Trophoblast cell (in vitro differentiated cells and primary cell): ENCODE measurements at places on chromosomes 13 and 19.
A peak's percentile ranks its signal among the peaks of the same experiment; 100 is the strongest.

DNA sequence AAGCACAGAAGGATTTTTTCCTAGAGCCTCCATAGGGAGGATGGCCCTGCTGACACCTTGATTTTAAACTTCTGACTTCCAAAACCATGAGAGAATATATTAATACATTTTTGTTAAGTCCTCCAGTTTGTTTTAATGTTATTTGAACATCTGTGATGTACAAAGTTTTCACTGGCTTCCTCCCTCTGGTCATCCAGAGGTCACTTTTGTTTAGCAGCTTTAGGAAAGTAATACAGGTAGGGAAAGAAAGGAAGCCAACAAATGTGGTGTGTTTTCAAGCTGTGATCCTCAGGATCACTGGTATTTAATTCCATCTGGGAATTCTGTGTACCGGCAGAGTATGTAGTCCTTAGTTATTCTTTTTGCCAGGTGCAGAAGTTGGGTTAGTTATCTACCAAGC is 488.8 kb upstream of the ATXN8OS start:
- DNase-seq, result no peak

DNA sequence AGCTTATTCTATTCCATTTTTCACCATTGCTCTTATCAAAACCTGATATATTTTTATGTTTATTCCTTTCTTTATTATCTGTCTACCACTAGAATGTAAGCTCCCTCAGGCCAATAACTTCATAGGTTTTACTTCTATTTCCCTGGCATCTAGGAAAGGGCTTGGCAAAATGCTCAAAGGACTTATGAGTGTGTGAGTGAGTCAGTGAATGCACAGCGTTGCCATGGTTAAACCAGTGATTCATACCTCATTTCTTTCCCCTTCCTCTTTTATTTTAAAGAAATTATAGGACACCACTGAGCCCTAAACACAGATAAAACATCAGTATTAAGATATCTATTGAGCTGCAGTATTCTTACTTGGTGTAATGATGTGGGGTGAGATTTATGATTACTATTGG is 162.1 kb downstream of the GPC6 start:
- no peak for DNase-seq

GRCh38 chr19:49681830-49682229 is 4.8 kb downstream of the PRMT1 start:
- DNase-seq, result no peak

DNA sequence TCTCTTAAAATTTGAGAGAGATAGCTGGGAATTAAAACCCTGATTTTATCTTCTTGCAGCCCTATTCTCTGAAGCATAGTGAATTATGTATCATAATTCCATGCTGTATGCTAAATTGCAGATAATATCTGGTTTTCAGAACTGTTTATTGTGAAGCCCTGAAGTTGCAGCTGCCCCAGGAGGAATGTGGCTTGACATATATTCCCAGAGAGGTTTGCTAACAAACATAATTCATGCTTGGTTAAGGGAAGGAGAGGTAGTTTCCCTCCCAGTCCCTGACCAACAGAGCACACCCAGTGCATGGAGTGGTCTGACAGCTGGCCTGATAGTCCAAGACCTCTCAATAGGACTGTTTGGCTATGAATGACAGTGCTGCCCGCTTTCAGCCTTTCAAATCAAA is 500.6 kb upstream of the MIR17HG start:
- DNase-seq, result no peak

GRCh38 chr19:55082020-55082851 is 6.6 kb downstream of the EPS8L1 start:
- DNase-seq, result no peak

DNA sequence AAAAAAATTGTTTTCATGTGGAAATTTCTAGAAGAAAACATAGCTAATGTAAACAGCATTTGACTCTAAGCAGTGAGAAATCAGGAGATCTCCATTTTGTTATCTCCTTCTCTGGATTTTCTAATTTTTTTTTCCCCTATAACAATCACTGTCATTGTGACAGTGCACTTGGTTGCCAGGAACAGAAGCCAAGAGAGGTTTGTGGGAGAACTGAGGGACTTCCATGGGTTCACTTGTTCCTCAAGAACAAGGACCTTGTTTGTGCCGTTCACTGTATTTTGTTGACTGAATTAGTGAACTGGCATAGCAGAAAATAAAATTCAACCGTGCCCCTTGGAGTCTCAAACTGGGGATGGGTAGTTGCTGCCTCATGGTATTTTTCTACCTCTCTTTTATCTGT is 17.1 kb downstream of the SHISA7 start:
- DNase-seq, result no peak

GRCh38 chr13:73339086-73339485 is 280.3 kb downstream of the KLF5 start:
- DNase-seq, result peak; percentile 52

GRCh38 chr19:3658004-3658869 is 31.6 kb upstream of the CACTIN start:
- DNase-seq, result no peak

GRCh38 chr19:43569657-43570056 is 5.7 kb downstream of the XRCC1 start:
- DNase-seq, result no peak

- no peak for DNase-seq
Measured at GRCh38 chr19:14514215-14514863, 3.9 kb downstream of the DNAJB1 start.

- peak; percentile 25 for DNase-seq
Measured at GRCh38 chr19:3178973-3179738, 587 bp downstream of the S1PR4 start.

GRCh38 chr13:99381766-99382165 is 74.6 kb upstream of the GPR183 start:
- DNase-seq, result no peak

- no peak for DNase-seq
Measured at GRCh38 chr13:112617754-112618375, 29.9 kb upstream of the TUBGCP3 start.

- DNase-seq, result no peak
Measured at GRCh38 chr13:98299235-98299965, 122.3 kb upstream of the RNF113B start.

GRCh38 chr19:35222373-35223015 is 6.0 kb downstream of the FAM187B start:
- no peak for DNase-seq

DNA sequence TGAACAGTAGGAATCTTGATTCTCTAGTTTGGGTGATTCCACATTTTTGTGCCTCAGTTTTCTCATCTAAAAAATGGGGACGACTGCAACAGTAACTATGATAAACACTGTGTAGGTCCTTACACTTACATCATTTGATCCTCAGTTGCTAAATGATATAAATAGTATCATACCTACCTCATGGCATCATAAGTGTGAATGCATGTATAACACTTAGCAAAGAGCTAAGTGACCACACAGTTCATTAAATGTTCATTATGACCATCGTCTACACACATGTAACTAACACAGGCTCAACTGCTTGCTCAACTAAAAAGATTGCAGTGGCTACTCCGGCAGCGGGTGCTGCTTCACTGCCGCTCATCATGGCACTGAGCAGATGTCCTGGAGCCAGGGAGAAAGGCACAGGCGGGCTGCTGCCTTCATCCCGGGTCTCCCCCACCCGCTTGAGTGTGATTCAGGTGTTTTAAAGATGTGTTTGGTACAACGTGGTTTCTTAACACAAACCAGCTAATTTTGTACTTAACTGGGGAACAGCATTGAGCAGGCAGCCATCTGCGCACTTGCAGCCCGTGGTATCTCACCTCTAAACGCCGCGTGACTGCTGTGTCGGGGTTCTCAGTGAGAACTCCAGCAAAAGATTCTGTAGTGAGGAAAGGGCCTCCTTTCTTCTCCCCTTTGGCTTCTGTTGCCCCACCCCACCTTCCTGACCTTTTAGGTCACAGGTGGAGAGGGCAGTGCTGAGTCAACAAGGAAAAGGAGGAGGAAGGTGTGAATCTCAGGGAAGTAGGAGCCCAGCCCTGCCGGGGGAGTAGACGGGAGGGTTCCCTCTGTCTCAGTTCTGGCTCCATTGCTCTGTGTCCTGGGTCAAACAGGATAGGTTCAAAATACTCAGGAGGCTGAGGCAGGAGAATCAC is 11.7 kb upstream of the ACTN4 start:
- no peak for DNase-seq

DNA sequence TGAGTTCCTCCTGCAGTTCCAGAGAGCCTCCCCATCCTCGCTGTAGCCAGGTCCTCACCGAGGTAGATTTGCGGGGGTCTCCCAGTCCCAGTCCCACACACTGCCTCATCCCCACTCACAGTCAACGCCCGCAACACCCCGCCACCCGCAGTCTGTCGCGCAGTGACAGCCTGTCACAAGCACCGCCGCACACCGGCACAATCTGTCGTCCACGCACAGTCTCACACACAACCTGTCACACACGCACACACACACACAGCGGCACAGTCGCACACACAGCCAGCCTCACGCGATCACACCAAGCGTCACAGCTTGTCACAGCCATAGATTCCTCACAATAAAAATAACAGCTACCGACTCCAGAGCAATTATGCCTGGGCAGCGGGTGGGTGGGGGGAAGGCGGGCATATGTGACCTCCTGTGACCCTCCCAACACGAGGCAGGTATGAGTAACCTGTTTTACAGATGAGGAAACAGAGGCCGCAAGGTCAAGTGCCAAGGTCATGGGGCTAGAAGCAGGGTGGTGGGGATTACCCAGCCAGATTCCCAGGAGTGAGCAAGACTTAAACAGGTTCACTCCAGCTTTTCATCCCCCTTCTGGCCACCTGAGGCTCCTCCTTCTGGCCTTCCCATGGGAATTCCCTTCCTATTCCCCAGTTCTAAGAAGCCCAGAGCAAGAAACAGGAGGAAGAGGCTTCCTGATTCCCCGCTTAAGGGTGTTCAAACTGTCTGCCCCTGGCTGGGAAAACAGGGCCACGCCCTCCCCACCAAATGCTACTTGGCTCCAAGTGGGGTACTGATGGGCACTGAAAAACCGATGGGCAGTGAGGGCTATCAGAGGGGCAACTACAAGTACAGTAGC is 13.9 kb downstream of the NFIX start:
- no peak for DNase-seq

DNA sequence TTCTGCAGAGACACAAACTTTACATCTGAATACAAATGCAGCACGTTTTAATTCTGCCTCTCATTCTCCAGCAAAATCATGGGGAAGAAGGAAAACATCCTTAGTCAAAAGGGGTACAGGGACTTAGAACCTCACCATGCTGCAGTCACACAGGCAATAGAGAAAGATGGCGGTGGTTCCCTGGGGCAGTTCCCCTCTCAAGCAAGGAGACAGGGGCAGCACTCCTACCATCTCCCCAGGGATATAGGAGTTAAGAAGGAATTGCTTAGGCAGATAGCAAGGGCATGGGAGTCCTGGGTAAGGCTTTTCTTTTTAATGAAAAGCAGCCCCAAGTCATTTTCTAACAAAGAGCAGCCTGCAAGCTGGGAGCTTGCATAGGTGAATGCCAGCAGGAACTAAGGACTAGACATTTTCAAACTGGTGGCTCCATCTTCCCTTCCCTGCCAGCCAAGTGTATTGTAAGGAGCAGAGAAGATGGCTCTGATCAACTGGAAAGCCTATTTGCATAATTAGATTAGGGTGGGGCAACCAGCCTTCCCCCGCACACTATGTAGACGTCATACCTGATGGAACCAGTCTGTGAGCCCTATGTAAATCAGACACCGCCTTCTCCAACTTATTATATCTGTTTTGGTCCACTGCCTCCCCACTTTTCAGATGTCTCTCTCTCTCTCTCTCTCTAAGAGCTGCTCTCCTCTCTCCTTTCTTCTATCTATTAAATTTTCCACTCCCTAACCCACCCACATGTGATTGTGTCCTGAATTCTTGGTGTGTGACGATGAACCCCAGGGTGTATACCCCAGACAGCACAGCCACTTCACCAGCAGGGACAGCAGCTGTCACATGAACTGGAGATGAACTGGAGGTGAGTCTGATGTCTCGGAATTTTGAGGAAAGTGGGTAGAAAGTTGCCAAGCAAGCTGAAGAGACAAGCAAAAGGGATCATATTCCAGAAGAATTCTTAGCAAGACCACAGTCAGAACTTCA is 514.5 kb downstream of the IRS2 start:
- peak; percentile 68 for DNase-seq

- no peak for DNase-seq
Measured at GRCh38 chr19:10238172-10238783, 7.1 kb upstream of the S1PR2 start.

- no peak for DNase-seq
Measured at GRCh38 chr13:54373211-54373610, 1344.6 kb downstream of the OLFM4 start.

DNA sequence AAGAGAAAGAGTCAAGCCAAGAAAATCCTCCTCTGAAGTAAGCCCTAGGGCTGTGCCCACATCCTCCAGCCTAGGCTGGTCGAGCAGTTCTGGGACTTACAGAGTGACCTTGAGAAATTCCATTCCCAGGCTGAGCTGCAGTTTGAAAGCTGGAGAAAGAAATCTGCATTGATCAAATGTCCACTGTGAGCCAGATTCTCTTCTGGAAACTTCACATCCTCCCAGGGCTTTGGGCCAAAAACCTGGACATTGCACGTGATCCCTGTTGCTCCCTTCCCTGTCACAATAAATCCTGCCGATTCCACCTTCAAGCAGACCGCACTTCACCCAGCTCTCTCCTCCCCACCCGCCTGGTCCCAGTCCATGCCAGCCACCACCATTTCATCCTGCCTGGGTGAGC is 15.7 kb downstream of the TMEM143 start:
- no peak for DNase-seq

DNA sequence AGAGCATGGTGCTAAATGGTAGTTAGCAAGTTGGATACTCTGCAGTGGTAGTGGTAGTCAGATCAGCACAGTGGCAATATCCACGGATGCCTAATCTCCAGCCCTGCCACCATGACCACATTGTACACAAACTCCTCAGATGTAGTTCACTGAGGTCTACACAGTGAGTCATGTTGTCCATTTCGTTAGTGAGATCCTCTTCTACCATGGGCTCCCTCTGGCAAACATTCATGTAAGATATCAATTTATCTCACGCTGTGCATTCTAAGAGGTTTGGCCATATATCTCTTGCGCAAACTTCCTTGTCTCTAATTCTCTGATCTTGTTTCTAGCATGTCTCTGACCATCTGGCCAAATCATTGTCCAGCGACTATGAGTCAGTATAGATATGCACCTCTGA is 58.2 kb downstream of the POLR1D start:
- DNase-seq, result no peak

GRCh38 chr13:113922412-113923118 is 51.3 kb downstream of the C13orf46 start:
- peak; percentile 73 for DNase-seq

DNA sequence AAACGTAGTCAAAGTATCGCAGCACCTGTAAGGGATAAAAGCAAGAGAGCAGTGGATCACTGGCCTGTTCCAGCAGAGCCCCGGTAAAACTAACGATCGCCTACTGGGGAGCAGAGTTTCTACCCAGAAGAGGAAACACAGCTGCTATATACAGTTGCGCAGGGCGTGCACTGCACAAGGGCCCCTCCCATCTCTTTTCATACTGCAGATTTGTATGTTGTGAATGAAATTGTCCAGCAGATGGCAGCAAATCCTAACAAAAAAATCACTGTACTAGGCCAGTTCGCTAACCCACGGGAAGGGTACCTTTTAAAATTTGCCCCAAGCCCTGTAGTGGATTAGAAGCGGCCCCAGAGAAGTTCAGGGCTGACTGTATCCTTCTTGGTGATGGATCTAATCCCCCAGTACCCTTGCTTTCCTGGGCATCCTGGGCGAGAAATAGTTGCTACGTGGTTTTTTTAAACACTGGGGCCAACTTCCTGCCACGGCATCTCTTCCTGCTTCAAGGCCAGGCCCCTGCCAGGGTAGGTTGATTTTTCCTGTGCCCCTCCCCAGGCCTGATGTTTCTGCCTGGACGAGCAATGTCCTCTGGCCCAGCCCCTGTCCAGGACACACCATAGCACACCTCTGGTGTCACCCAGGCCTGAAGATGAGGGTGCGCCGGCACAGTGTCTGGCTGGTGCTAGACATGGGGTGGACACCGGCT is 127.0 kb downstream of the IER2 start:
- DNase-seq, result peak; percentile 94

GRCh38 chr13:64127856-64128255 is 2712.2 kb upstream of the PCDH20 start:
- no peak for DNase-seq
